Activated T-helper 2 cell treated with anti-CD3 and anti-CD28 coated beads, Interferon-gamma antibody, Interleukin-2, Interleukin-4, amounts not matched to agents 10 μg/mL and 5 μg/mL and 100 μg/mL, durations not matched to agents 14 hours and 24 hours and 36 hours (primary cell): ENCODE measurements at places on chromosomes 4 and X.

GRCh38 chr4:41657561-41657960 lies 91.0 kb downstream of the PHOX2B start:
- no peak for DNase-seq
- H3K27me3 ChIP-seq: no peaks in the 10 kb centered on the region
- no peak overlapping the region for H3K4me3 ChIP-seq
- no peaks in the 10 kb centered on the region for H3K4me1 ChIP-seq
- no peaks in the 10 kb centered on the region for H3K36me3 ChIP-seq

DNA sequence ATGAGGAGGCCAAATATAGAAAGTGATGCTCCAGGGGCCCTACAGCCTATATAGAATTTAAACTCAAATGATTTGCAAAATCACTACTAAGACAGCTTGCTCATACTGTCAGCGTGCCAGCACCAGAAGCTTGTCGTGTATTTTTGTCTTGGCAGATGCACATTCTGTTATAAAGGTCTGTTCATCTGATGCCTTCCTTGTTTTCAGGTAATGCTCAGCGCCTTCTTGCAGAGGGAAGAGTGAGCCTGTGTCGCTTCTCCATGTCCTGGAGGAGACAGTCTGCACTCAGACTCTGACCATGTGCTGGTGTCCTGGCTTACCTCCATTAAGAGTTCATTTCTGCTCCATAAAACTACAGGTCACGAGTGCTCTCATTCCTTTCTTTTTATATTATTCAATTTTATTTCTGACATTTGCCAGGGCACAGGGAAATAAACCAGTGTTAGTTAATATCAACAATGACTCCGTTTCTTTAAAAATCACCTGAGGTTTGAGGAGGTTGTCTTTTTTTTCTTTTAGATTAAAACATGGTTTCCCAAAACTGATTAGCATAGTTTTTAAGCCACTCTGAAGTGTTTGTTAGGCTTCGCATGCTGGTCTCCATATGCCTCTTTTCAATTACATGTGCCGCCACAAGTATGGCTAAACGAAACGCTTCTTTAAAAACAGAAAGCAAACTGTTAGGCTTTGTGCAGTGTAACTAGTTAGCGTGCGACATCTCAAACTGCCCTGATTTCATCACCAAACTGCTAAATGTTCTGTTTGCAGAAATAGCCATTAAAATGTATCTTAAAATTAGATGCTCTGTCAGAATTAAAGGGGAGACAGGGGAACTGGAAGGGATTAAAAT lies 215.2 kb upstream of the GK2 start:
- no peaks in the 10 kb centered on the region for H3K4me1 ChIP-seq
- no peaks in the 10 kb centered on the region for H3K36me3 ChIP-seq
- DNase-seq: no peak
- H3K27ac ChIP-seq: no peak overlapping the region
- H3K4me3 ChIP-seq: no peak overlapping the region

DNA sequence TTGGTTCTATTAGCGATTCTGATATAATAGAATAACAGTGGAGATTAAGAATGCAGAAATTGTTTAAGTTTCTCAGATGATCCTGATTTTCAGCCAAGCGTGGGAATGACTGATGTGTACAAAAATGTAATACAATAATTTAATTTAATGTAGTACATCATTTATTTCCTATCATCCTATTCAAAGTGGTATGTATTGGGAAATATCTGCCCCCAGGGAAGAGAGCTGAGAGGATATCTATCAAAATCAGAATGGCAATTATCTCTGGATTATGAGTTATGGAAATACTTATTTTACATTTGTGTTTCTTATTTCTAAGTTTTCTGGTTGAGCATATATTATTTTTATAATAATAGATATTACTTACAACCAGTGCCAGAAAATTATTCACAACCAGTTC lies 3.9 kb downstream of the FABP2 start:
- no peaks in the 10 kb centered on the region for H3K36me3 ChIP-seq
- DNase-seq: no peak
- H3K4me3 ChIP-seq: no peak overlapping the region
- H3K27ac ChIP-seq: no peak overlapping the region
- H3K4me1 ChIP-seq: no peaks in the 10 kb centered on the region

DNA sequence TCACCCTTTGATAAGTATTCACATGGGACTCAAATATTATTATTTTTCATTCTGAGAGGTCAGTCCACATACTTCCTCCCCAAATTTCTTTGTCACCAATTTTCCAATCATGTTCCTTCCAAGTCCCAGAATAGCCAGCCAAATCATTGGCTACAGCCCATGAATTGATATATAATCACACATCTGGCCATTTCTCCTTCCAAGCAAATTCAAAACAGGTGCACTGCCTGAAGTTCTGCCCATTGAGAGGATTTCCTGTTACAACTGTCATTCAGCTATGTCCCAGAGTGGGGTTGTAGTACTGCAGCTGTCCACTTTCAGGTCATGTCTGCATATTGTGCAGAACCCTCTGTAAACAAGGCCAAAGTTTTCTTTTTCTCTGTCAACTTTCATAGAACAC lies 347.8 kb downstream of the GRID2 start:
- no peak for DNase-seq
- H3K27ac ChIP-seq: no peak overlapping the region
- H3K27me3 ChIP-seq: no peaks in the 10 kb centered on the region
- H3K4me3 ChIP-seq: no peak overlapping the region
- H3K36me3 ChIP-seq: no peaks in the 10 kb centered on the region

DNA sequence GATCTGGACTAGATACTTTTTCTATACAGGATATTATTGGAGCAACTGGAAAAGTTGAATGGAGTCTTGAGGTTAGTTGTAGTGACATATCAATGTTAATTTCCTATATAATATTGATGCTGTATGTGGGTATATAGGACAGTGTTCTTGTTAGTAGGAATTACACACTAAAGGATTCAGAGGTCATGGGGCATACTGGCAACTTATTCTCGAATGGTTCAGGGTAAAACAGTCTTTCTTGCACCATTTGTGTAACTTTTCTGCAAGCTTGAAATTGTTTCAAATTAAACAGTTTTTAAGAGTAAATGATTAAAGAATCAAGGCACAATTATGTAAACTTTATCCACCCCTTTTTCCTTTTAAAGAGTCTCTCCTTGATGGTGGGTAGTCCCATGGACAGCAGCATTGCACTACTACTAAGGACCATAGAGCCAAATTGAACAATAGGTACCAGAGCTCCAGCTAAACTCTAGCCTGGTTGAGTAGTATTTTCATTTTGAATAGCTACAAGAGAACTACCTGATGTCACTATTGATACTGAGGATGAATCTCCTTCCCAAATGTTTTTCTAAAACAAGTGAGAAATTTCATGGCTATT lies 70.1 kb downstream of the DMP1 start:
- H3K36me3 ChIP-seq: no peaks in the 10 kb centered on the region
- no peak overlapping the region for H3K27ac ChIP-seq
- no peaks in the 10 kb centered on the region for H3K27me3 ChIP-seq
- H3K4me1 ChIP-seq: no peaks in the 10 kb centered on the region

GRCh38 chr4:13833171-13833804 lies 205.8 kb upstream of the BOD1L1 start:
- no peak overlapping the region for H3K27ac ChIP-seq
- no peaks in the 10 kb centered on the region for H3K27me3 ChIP-seq
- no peak overlapping the region for H3K4me3 ChIP-seq
- H3K4me1 ChIP-seq: no peaks in the 10 kb centered on the region
